Lung microvascular endothelial cell (primary cell): ENCODE measurements at places on chromosomes 2 and 18. TPM values are rescaled to one million over a fixed set of nuclear protein-coding genes. Genes with fewer than 3 reads are reported as not detected.

Gene NPPC
- total RNA-seq: 0.20 TPM in 1 of 2 replicates, not detected in the other

DNA sequence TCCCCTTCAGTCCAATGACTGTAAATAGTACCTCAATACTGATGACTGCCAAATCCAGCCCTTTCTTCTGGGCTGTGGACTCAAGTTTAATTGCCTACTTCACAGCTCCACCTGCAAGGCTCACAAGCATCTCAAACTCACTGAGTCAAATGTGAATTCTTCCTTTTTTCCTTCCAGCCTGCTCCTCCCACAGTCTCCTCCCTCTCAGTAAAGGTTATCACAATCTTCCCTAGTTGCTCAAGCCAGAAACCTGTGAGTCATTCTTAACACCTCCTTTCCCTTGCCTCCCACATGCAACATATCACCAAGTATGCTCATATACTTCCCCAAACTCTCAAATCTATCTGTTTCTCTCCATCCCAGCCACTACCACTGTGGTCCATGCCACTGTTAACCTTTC is 3.7 kb upstream of the MFSD6 start:
- no peak for DNase-seq

GRCh38 chr2:67840460-67841068 is 222.2 kb downstream of the C1D start:
- DNase-seq: peak; percentile 80

DNA sequence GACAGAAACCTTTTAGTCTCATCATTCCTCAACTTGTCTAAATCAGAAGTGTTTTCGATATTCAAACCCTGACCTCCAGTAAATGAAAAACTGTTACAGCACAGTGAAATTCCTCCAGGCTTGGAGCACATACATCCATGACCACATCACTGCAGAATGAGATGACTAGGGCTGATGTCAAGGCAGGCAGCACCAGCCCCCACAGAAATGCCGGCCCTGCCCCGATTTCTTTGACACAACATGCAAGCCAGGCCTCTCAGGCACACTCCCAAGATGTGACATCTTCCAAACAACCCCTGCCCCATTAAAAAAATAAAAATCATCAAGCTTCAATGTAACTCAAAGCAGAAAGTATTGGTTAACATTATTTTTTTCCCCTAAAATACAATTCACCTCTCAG is 103.3 kb downstream of the CTAGE1 start:
- no peak for DNase-seq

DNA sequence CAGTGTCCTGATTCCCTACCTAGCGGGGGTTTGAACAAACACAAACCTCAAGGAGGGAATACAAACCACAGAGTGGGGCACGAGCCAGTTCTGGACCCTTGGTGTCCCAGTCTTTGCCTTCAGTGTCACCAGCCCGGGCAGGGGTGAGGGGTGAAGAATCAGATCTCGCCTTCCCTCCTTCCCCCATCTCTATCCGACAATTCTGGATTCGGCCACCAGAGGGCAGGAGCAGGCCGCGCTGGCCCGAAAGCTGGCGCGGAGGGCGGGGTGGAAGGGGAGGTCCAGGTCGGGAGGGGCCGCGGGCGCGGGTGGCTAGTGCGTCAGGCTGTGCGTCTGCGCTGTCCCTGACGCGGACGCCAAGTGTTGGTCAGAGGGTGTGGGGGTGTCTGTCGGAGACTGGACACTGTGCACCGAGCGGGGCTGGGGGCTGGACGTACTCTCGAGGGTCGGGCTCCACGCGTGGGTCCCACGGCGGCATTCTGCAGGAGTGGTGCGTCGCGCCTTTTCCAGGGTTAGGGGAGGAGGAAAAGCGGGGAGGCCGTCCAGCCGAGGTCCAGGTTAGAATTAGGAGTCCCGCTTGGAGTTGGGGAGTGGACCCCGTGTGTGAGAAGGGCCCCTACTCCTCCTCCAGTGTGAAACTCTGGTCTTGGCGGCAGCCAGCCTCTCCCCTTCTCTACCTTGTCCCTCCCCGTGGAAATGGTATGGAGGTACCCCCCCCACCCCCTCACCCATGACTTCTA is 2.9 kb upstream of the CRYBA2 start:
- peak; percentile 75 for DNase-seq

Gene IL36A
- not detected in 2 replicates for total RNA-seq

Gene IL36G
- total RNA-seq: not detected in 2 replicates

GRCh38 chr2:237665713-237666143 is 38.3 kb downstream of the LRRFIP1 start:
- peak; percentile 46 for DNase-seq

Gene CEBPZOS
- 4.6 and 7.4 TPM in 2 replicates for total RNA-seq

Gene ANKRD62
- not detected in 2 replicates for total RNA-seq

- DNase-seq: no peak
Measured at GRCh38 chr2:3325458-3326181, 52.0 kb downstream of the EIPR1 start.

DNA sequence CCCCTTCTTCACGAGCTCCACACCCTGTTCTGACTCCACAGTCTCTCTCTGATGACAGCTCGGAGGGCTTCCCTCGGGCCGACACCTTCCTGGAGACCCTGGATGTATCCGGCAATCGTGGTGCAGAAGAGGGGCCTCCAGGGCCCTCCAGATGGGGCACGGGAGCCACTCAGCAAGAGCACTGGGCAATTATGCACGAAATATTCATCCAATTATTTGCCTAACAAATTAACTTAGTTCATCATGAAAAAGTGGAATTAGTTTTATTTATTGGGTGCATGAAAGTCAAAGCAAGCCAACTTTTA is 277.3 kb upstream of the HDAC4 start:
- DNase-seq: no peak

- DNase-seq: no peak
Measured at GRCh38 chr18:73959352-73959751, 188.3 kb downstream of the FBXO15 start.

DNA sequence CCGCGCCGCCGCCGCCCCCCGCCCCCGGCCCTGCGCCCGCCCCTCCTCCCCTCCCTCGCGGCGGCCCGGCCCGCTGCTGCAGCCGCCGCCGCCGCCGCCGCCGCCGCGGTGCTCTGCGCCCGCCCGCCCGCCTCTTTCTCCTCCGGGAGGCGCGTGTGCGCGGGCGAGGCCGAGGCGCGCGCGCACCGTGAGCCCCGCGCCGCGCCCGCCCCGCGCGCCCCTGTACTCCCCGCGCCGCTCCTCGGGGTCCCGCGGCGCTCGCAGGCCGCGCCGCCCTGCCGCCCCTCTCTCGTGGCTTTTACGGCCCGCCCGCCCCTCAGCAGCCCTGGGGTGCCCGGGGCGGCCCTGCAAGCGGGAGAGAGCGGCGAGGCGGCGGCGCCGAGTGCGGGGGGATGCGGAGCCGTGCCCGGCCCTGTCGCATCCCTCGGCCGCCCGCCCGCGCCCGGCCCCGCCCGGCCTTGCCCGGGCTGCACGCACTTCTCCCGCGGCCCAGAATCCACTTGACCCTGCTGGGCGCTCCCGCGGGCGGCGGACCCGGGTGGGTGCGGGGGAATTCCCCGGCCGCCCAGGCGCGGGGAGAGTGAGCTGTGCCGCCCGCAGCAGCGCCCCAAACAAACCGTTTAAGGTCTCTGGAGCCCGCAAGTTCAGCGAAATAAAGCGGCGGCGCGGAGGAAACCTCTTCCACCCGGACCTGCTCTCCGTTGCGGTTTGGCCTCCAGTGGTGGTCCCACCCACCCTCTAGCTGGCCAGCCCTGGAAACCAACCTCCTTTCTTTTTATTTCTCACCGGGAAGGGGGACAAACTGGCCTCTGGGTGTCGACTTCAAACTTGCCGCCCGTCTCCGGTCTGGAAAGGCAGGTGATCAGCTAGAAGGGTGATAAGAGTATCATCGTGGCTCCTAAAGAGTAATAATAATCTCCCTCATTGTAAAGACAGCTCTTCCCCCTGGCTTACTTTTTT is 37.4 kb downstream of the AFF3 start:
- DNase-seq: peak; percentile 39

GRCh38 chr2:169438466-169439072 is 40.7 kb upstream of the BBS5 start:
- DNase-seq: no peak

Gene PARD3B
- total RNA-seq: 5.2 and 10.9 TPM in 2 replicates

DNA sequence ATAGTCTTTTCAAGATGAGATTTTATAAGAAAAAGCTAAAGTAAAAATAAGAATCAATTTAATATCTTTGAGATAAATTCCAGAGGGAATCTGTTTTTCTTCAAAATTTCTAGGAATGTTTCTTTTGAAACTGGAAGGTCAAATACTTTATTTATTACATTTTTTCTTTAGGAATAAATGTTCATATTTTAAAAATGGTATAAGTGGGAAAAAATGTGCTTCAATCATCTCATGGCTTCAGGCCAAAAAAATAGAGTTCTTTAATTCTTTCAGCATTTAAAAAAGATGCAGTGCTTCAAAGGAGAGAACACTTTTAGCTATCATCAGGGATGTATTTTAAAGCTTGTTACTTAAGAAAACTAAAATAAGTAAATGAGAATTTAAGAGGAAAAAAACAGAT is 110.6 kb downstream of the NEB start:
- DNase-seq: no peak

GRCh38 chr2:38534746-38535403 is 67.9 kb downstream of the HNRNPLL start:
- DNase-seq: no peak

Gene FLACC1
- total RNA-seq: 0.22 and 0.60 TPM in 2 replicates

- no peak for DNase-seq
Measured at GRCh38 chr2:202014318-202014717, 19.3 kb upstream of the FZD7 start.

Gene MFSD6
- total RNA-seq: 3.0 and 5.2 TPM in 2 replicates

DNA sequence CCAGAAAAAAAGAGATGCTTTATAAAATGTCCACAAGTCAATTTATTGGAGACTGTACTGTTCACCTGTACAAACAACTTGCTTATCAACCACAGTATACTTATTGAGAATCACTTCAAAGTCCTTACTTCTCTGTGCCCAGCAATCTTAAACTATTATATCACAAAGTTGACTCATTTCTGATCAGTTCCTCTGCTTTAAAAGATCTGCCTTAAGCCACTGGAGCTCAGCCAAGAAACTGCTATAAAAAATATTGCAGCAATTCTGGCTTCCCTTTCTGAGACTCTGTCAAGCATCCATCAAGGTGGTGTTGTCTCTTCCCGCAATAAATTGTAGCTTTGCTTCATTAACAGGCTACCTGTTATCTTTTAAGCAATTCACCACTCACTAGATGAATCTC is 375.2 kb upstream of the SPHKAP start:
- no peak for DNase-seq

Gene CHRNG
- not detected in 2 replicates for total RNA-seq
